Stimulated activated effector memory CD8-positive, alpha-beta T cell treated with anti-CD3 and anti-CD28 coated beads, Interleukin-12 subunit alpha, Interleukin-12 subunit beta, amount 100 ng/mL, for 72 hours (primary cell): ENCODE measurements at places on chromosomes 5 and 9.

DNA sequence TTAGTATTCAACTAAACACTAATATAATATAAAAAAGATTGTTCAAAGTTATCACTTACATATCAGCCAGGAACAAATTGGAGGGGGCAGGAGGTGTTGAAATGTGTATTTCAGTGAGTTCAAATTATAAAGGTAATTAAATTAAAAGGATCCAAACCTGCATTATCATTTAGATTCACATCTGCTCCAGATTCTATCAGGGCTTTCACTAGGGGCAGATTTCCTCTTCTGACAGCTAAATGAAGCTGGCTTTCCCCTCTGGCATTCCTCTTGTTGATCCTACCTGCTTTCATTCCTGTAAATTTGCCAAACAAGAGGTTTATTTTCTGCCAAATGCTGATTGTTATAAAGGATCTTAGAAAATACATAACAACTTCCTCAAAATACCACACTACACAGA, 86.3 kb upstream of the GCNT4 start:
- no peak for DNase-seq

DNA sequence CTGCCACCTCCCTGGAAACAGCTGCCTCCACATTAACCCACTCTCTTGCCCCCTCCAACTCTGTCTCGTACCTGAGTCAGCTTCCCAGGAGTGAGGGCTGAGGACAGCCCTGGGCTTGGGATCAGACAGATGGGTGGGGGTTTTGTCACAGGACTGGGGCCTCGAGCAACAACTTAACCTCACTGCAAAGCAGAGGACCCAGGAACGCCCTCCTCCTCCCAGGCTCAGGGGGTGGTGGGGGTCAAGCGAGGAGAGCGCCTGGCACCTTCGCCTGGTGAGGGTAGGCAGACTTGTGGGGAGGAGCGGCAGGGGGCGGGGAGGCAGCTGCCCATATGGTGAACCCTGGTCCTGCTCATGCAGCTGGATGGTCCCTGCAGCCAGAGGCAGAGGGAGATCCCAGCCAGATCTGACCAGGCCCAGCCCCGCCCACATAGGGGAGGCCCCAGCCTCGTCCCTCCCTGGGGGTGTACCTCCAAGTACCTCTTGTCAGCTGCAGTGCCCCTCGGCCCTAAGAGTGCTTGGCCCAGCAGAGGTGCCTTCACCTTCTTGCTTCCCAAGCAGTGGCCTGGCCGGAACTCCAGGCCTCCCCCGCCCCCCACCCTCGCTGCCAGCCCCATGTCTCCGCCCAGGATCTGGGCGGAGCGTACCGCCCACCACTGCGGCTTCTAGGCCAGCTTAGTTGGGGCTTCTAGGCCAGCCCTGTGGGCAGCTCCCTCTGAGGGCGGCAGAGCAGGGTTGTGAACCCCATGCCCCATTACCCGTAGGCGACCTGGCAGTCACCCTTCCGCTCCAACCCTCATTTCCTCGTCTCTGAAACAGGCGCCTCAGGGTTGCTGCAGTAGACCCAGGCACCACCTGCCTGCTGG, at the start of gene SARDH:
Gene SARDH, minus strand, starts transcription at position 579 of the 866 bp plus-strand sequence. CDS start 4,179 bp downstream, outside the sequence.
- peak; percentile 73 for DNase-seq

DNA sequence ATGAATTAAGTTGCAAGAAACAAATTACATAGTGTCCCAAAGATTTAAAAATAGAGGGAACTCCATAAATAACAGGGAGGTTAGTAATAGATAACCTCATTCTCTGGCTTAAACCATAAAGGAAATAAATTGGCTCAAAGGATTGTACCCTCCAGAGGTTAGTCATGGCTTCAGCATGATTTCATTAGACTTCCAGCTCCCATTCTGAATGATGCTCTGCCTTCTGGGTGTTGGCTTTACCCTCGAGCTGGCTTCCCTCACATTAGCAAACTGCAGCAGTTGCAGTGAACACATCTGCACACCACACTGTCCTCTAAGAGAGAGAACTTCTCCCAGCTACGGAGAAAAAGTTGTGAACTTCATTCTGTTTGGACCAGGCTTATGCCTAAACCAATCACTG, 70.4 kb downstream of the RGS7BP start:
- DNase-seq, result no peak

DNA sequence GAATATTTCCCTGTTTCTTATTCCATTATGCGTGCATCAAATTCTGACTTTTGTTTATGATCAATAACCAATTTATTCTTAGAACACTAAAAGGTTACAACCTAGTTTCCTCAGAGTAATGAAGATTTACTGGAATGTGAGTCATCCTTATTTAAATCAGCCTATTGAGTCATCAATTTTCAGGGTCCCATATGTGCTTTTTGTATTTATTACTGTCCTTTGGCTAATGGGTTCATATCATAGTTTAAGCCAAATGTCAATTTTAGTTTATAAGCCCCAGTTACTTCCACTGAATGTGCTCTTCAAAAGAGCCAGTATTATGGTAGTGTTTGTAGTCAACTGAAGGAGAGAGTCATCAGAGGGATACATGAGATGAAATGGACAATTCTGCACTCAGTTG, 359.2 kb downstream of the PRR16 start:
- DNase-seq, result no peak

GRCh38 chr5:56816546-56817081, 1.3 kb downstream of the MAP3K1 start:
- peak; percentile 56 for DNase-seq

GRCh38 chr5:150700246-150700593, 642 bp downstream of the RBM22 start:
- no peak for DNase-seq

GRCh38 chr5:169576181-169576598, 7.4 kb upstream of the SPDL1 start:
- no peak for DNase-seq

- DNase-seq, result no peak
Observed at GRCh38 chr5:14821100-14821845, 50.3 kb downstream of the ANKH start.

DNA sequence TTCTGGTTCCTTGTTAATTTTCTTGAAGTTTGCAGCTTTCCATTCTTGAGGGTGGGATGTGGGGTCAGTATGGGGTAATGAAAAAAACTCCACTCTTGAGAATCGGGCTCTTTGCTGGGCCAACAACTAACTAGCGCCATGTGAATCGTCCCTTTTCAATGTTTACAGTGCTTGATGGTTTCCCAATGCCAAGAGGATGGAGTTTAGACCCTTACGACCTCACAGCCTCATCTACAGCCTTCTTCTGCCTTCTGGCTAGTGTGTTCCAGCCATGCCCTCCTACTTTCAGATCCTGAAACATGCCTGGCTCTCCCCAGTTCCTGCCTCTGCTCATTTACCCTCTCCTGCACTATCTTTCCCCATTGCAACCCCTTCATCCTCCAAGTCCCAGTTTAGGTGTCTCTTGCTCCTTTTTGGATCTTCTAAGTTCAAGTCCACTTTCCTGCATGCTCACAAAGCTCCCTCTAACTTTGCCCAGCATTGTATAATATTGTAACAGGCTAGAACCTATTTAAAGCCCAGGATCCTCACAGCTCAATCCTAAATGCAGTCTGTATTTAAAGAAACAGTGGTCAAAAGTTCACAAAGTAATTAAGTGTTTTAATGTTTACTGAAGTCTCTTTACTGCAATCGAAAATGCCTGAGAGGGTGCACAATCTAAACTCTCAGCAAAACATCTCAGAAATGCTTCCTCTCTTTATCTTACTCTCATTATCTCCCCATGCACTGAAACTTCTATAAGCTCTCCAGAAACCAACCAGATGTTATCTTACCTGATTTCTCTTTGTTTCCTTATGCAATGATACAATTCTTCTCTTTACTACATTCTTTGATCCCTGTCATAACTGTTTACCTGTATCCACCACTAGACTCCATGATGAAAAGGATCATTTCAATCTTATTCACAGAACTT, 20.6 kb upstream of the CAST start:
- no peak for DNase-seq
